Fibroblast of villous mesenchyme (primary cell): ENCODE measurements at places on chromosomes 16 and 17. TPM values are rescaled to one million over a fixed set of nuclear protein-coding genes. Genes with fewer than 3 reads are reported as not detected.
A peak's percentile ranks its signal among the peaks of the same experiment; 100 is the strongest.

DNA sequence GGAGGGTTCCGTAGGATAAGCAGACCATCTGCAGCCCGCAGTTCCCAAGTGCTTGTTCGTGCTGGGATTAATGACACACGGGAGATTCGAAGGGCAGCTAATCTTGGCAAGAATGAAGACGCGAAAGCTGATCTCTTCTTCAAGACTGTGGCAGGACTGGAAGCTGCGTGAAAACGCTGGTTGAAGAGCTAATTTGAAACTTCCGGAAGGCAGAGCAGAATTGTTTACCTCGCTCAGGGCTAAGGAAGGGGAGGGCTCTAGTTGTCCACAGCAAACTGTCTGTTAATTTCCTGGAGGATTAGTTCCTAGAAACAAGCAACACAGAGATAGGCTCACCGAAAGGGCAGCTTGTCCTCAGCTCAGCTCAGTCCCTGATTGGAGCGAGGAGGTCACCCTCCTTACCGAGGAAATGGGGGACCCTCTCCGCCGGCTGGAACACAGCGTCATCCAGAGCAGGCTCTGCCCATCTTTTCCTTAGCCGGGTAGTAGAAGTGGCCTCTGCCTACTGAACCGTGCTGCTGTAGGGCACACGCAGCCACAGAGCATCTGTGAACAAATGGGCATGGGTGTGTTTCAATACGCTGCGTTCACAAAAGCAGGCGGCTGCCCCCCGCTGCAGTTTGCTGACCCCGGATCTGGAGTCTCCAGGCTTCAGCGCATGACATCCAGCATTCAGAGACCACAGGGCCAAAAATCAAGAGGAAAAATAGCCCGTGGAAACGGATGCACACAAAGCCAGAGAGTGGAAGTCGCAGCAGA lies 16.7 kb upstream of the BAIAP2 start:
- peak; percentile 80 for DNase-seq

The CHST6 gene
- total RNA-seq, result under 0.01 TPM in 2 replicates

GRCh38 chr16:58518980-58519368 lies 3.7 kb downstream of the SETD6 start:
- DNase-seq, result no peak

- DNase-seq, result no peak
Observed at GRCh38 chr16:67161595-67162058, 1.9 kb downstream of the FBXL8 start.

- no peak for DNase-seq
Observed at GRCh38 chr16:88289968-88290401, 92.8 kb upstream of the ZNF469 start.

The MYADML2 gene
- total RNA-seq, result not detected in 2 replicates

- no peak for DNase-seq
Observed at GRCh38 chr17:80096561-80097021, 4.8 kb upstream of the GAA start.

- DNase-seq, result no peak
Observed at GRCh38 chr16:78161023-78161729, 61.7 kb downstream of the WWOX start.

The IKZF3 gene
- total RNA-seq, result under 0.01 TPM in 2 replicates

GRCh38 chr17:81821147-81821546 lies 11.9 kb downstream of the MCRIP1 start:
- no peak for DNase-seq

The IL17C gene
- not detected in 2 replicates for total RNA-seq

The FA2H gene
- total RNA-seq, result not detected in 2 replicates

GRCh38 chr17:17264430-17264829 lies 16.6 kb downstream of the COPS3 start:
- no peak for DNase-seq

GRCh38 chr17:77419547-77420094 lies 278.9 kb downstream of the SEC14L1 start:
- no peak for DNase-seq

The MMP28 gene
- under 0.01 TPM in 2 replicates for total RNA-seq

GRCh38 chr16:67150047-67150832 lies 558 bp downstream of the B3GNT9 start:
- peak; percentile 76 for DNase-seq

The ABCC3 gene
- total RNA-seq, result 14.5 and 39.3 TPM in 2 replicates

GRCh38 chr17:32495359-32496231 lies 8.8 kb downstream of the CDK5R1 start:
- peak; percentile 27 for DNase-seq

The ABCC6 gene
- total RNA-seq, result 2.6 TPM in 2 replicates

DNA sequence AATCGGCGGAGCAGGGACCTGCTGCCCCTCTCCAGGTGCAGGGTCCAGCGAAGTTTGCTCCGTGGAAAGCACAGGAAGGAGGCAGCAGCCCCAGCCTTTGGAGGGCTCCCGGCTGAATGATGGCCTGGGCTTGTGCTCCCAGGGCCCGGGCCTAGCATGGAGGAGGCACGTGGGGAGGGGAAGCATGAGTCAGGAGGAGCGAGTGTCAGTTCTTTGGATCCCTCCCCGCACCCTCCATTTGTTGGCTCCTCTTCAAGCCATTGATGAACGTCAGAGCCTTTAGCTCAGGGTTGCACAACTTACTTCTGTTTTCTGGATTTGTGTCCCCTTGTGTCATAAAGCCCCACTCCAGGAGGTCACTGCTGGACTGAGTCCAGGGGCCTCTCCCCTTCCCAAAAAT lies 25.8 kb downstream of the TTYH2 start:
- no peak for DNase-seq
